ENCODE measurements at places on chromosomes 4 and X.

DNA sequence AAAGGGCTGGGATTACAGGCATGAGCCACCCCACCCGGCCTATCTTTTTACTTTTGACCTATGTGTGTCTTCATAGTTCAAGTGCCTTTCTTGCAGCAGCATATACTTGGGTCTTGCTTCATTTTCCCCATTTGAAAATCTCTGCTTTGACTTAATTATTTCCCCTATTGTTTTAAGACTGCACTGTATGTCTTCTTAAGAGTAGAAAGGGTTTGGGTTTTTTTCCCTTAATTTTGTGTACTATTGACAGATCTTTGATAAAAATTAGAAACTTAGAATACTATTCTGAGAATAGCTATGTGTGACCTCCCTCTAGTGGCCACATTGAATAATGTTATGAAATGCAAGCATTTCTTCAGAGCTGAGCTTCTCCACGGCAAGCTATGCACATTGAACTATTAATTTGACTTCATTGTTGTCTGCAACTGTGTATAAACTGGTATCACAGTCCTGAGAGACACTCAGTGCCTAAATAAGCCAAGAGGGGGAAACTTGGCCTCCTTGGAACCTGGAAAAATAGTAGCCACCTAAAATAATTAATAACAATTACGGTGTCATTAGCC is 8.7 kb upstream of the SLC25A4 start:
- DNase-seq = no peak

GRCh38 chr4:132123870-132124623 is 1025.0 kb upstream of the PCDH10 start:
- DNase-seq = no peak

- DNase-seq = no peak
Measured at GRCh38 chrX:136030303-136031191, 45.3 kb downstream of the SLC9A6 start.

GRCh38 chr4:110533940-110534339 is 58.0 kb downstream of the ENPEP start:
- DNase-seq = no peak

Measured in WERI-Rb-1 (cell line).